ENCODE measurements at places on chromosomes 4 and X.

- no peak for DNase-seq
Observed at GRCh38 chr4:152075253-152075928, 314.6 kb upstream of the GATB start.

DNA sequence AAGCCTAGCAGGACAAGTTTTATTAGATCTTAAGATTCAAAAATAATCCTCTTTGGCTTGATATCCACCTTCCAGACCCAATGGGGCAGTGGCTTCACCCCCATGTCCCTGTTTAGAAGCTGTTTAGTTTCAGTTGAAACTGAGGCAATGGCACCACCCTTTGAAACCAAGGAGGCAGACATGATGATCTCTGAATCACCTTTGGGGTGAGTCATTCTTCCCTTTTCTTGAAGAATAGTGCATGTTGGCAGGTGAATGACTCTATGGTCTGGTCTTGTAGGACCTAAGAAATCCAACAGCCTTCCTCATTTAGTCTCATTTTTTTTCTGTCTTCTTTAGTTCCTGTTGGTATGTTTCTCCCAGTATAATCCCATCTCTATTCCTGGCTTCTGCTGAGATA, 29.5 kb upstream of the BMP15 start:
- no peak for DNase-seq

GRCh38 chr4:148982200-148982599, 540.0 kb upstream of the NR3C2 start:
- no peak for DNase-seq

GRCh38 chr4:124206779-124207605, 505.5 kb downstream of the ANKRD50 start:
- peak; percentile 27 for DNase-seq

GRCh38 chrX:16606142-16606720, 43.7 kb upstream of the S100G start:
- DNase-seq, result peak; percentile 71

GRCh38 chrX:22652596-22652995, 347.2 kb upstream of the DDX53 start:
- peak; percentile 61 for DNase-seq

DNA sequence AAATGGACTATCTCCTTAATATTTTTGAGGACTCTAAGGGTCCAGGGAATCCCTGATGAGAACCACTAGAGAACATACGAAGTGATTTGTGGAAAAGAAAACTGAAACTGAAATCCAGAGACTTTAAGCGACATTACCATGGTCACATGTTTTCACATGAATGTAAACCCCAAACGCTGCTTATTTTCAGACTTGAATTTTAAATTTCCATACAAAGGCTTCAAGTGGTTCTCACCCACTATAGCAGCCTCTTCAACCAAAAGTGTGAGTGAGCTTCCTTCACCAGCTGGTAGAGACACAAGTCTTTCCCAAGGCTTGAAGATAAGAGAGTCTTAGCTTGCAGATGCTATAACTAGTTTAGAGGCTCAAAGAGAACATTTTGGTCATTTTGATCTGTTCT, 232.7 kb downstream of the MGST2 start:
- no peak for DNase-seq

DNA sequence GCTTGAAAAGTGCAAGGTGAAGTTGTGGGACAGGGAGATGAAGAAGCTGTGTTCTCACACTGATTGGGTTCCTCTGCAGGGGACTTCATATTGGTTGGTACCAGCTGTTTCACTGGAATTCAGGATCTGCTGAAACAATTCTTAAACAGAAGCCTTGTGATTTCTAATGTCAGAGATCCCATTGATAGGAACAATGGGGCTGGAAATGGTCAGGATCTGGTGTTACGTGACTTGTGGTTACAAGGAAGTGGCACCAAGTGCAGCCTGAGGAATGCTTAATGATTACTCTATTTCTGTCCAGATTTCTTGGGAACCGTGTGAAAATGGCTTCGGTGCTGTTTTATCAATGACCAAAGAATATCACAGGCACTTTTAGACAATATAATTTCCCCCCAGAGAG, 68.1 kb downstream of the MOSPD2 start:
- no peak for DNase-seq

DNA sequence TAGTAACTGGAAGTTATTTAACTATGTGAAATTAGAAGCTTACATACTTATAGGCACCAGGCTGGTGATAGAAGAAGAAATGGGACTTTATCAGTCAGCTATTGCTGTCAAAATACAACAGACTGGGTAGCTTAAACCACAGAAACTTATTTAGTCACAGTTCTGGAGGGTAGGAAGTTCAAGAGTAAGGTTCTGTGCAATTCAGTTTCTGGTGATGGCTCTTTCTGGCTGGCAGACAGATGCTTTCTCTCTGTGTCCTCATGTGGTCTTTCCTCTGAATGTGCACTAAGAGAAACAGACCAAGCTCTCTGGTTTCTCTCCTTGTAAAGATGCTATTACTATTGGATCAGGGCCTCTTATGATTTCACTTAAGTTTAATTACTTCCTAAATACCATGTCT, 92.1 kb upstream of the ANKRD50 start:
- no peak for DNase-seq

DNA sequence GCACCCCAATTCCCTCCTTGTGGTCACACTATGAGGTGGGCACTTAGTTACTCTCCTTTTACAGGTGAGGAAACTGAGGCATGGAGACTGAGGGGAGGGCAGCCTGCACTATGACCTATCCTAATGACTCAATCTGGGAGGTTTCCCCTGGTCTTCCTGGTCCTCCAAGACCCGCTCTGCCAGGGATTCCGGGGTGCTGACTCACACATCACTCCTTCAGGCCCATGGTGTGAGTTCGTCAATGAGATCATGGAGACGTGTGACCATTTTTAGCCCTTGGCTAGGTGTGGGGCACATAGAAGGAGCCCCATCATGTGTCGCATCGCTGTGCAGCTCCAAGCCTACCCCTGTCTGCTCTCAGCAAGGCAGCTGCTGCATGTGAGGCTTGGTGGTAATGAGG, 32.4 kb upstream of the BCOR start:
- peak; percentile 82 for DNase-seq

- peak; percentile 72 for DNase-seq
Observed at GRCh38 chr4:36841583-36842326, 402.8 kb upstream of the NWD2 start.

DNA sequence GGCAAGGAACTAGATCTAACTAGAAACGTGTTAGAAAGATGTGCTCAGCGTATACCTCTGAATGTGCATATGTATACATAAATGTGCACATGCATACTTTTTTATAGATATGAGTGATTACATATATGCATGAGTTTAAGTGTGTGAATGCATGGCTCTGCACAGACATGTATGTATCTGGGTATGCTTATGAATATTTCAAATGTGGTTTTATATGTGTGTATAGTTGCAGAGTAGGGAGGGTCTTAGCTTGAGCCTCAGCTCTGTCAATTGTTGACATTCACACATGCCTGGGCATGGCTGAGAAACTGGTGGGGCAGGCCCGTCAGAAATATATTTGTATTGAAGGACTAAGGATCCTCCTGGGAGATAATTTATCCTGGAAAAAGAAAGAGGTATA, 31.1 kb downstream of the RAP2C start:
- DNase-seq, result no peak

DNA sequence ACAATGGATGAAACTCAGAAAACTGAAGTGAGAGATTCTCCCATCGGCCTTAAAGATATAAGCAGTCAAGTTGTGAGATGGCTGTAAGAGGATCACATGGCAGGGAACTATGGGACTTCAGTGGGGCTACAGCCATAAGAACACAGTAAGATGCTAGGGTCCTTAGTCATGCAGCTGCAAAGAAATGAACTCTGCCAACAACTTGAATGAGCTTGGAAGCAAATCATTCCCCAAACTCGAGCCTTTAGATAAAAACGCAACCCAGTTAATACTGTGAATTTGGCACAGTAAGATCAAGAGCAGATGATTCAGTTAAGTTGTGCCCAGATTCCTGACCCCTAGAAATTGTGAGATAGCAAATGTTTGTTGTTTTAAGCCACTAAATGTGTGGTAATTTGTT, 117.3 kb downstream of the FAM13A start:
- DNase-seq, result no peak

GRCh38 chr4:56209767-56210166, 177.5 kb downstream of the AASDH start:
- no peak for DNase-seq

- DNase-seq, result no peak
Observed at GRCh38 chr4:3308691-3309090, 15.9 kb downstream of the RGS12 start.

DNA sequence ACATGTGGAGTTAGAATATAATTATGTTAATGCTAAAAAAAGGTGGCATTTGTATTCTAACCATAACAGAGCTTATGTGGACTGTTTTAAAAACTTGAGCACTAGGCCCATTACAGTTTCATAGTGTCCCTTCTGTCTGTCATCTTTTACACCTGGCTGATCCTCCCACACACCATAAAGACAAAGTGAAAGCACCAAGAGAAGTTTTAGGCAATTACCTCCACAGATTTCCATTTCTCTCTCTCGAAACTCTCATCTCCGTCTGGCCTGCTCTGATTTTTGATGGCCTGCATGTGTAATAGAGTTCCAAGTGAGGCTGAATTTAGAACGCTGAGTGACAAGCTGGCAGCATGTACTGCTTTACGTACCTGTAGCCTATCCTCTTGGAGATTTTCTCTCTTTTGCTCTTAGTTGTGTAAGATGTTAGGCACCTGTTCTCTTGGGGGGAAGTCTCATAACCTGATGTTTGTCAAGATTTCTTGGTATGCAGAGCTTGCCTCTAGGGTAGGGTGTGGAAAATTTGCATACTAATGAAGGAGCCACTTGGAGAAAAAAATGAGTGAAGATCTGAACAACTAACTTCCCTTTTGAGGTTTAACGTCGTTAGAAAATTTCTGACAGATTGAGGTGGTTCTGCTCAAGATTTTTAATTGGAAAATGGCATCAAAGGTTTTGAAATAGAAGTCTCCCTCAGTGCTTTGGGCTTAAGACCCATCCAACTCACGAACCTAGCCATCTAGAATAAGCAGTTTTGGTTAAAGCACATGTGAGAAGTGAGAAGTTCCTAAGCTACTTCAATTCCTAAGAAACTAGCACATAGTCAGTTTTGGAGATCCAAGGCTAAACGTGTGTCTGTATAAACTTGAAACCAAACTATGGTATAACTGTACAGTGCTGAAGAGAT, 57.6 kb upstream of the RAP1GDS1 start:
- DNase-seq, result no peak

- no peak for DNase-seq
Observed at GRCh38 chrX:103498786-103499185, 20.5 kb downstream of the RAB40A start.

DNA sequence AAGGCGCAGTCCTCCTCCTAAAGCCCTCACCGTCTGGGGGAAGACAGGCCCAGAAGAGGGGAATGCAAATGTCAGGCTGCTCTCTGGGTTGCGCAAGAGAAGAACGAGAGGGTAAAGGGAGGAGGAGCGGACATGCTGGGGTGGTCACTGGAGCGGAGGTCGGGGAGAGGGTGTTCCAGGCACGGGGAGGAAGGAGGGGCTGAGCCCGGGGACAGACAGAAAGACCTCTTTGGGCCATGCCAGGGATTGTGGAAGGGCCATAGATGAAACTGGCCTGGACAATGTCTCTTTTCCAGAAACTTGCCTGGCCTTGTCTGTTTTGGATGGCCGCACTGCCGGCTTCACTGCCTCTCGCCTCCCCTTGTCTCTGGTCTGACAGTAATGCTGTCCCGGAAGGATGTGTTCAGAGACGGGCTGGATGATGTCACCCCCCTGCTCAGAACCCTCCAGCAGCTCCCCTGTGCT, 121.0 kb downstream of the SORCS2 start:
- no peak for DNase-seq

- DNase-seq, result peak; percentile 56
Observed at GRCh38 chrX:15915959-15916703, 61.5 kb upstream of the AP1S2 start.

GRCh38 chr4:39096847-39097246, 34.8 kb downstream of the KLHL5 start:
- DNase-seq, result no peak

DNA sequence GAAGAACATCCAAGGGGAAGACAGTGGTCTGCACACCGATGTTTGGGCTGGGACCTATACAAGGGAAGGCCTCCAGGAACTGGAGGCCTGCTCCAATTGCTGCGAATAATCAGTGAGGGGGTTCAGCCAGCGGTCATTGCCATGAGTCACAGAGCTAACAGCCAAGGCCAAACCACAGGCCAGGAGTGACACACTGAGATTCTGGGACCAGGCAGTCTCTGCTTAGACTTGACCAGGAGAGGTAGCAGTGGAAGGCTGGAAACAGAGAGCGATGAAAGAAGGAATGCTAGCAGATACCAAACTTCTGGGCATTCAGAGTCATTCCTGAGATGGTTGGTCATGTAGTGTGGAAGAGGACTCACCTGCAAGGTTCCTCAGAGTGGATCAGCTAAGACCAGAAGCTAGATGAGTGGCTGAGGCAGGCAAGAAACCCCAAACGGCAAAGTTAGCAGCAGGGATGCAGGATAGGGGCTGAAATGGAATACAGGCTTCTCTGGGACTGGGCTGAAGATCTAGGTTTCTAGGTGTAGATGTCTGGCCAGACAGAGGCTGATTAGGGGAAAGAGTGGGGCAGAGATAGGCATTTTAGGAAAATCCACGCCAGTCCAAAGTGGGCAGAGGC, 54.7 kb downstream of the CNGA2 start:
- DNase-seq, result peak; percentile 80

DNA sequence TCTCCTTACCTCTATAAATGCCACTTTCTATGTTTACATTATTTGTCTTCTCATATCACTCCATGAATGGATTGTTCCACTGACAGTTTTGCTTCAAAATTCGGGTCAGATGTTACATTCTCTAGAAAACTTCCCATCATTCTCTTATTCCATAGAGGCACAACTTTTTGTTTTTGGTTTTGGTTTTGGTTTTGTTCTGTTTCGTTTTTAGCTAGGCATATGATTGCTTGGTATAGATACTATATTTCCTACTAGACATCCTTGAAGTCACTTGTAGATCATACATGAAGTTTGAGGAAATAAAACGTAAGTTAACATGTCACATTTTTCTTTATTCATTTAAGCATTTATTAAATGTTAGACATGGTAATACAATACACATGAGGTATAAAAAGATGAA, 961.0 kb downstream of the PCDH18 start:
- DNase-seq, result no peak

GRCh38 chrX:11285651-11286050, 7.6 kb upstream of the AMELX start:
- DNase-seq, result no peak

DNA sequence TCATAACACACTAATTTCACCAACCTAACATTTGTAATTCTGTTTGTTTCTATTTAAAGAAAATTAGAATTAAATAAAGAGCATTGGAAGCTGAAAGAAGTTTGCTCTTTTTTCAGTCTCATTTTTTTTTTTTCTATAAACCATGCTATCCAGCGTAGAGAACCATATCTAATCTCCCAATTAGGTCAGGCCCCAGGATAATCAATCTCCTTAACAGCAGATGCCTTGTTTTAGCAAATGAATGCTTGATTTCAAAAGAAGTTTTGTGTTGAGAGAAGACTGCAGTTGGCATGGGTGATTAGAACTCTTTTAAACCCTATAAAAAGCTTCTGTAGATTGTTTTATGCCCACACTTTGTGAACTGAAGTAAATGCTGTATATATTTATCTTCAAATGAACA, 15.6 kb upstream of the MAD2L1 start:
- DNase-seq, result no peak

All from A172 (cell line).